H54 (cell line): ENCODE measurements at places on chromosomes 3 and 15.

- no peak for DNase-seq
Observed at GRCh38 chr3:30201715-30202114, 404.7 kb upstream of the TGFBR2 start.

DNA sequence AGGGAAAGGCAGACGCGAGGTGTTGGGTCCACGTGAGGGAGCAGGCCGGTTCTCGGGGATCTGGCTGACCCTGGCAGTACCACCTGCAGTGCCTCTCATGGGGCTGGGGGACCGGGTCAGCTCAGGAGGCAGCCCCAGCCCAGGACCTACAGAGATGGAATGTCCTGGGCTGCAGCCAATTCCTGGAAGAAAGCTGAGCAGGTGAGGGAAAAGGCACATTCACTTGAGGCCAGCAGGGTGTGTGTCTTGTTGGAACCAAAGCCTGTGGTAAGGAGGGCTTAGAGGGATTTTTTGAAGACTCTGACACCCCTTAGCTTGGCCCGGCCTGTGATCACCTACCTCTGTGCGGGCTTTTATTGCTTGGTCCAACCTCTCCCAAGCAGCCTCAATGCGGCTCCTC, 15.8 kb downstream of the PLA2G4B start:
- no peak for DNase-seq

GRCh38 chr3:195106418-195106906, 164.5 kb downstream of the XXYLT1 start:
- DNase-seq, result peak; percentile 80

- no peak for DNase-seq
Observed at GRCh38 chr15:81475926-81476325, 101.9 kb upstream of the TMC3 start.

DNA sequence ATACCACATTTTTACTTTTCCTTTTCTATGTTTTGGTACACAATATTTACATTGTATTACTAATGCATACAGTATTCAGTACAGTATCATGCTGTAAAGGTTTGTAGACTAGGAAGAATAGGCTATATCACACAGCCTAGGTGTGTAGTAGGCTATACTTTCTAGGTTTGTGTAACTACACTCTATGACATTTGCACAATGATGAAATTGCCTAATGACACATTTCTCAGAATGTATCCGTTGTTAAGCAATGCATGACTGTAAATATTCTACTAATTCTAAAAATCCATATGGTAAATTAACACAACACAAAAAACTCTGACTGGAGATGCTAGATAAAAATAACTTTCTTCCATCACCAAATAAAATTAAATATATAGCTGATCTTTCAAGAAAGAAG, 16.2 kb downstream of the NEDD4 start:
- DNase-seq, result no peak

- DNase-seq, result no peak
Observed at GRCh38 chr3:171374661-171375285, 85.4 kb downstream of the TNIK start.

- no peak for DNase-seq
Observed at GRCh38 chr3:95343767-95344166, 1280.9 kb downstream of the NSUN3 start.

DNA sequence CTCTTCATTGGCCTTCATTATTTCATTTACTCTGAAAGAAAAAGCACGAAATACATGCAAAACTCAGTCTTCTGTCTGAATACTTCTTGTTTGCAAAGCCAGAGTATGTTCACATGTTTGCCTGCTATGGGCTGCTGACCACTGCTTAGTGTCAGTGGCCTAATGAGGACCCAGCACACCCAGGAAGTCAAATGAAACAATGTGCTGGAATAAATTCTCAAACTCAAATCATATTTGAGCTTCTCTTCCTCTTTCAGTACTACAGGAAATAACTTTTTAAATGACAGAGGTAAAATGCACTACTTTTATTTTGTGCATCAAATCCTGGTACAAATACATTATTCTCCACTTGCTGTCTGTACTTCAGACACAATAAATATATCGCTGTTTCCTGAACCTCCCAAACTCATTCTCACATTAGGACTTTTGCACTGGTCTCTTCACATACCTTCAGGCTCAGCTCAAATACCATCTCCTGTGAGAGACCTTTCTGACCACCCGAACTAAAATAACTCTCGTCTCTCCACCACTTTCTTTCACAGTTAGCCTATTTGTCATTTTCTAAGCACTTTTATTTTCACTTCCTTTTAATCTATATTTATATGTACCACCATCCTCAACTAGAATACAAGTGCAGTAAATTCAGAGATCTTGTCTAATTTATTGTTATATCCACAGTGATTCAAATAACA, 176.8 kb downstream of the TUSC7 start:
- no peak for DNase-seq

DNA sequence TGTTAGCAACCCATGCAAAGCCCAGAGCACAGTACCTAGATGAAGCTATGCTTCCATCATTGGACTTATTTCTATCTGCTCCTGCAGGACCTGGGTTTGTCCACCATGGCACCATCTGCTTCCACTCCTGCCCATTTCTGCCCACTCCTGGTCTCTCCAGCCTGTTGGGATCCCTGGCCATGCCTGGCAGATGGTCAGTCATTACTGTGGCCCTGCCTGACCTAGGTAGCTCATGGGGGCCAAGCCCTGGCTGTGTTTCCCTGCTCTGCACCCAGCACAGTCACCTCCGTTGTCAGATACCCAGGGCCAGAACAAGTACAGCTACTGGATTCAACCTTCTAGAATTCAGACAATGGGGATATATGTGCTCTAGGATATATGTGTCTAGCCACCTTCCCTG, 185.8 kb upstream of the TLE3 start:
- no peak for DNase-seq

- no peak for DNase-seq
Observed at GRCh38 chr15:62071711-62072308, 5.0 kb downstream of the C2CD4A start.

GRCh38 chr3:47283591-47284364, 1.0 kb downstream of the KLHL18 start:
- DNase-seq, result no peak

- no peak for DNase-seq
Observed at GRCh38 chr3:173711619-173712018, 314.1 kb downstream of the NLGN1 start.

GRCh38 chr15:67575039-67575502, 32.6 kb downstream of the MAP2K5 start:
- DNase-seq, result no peak

- no peak for DNase-seq
Observed at GRCh38 chr15:27639595-27639994, 459.5 kb downstream of the OCA2 start.

DNA sequence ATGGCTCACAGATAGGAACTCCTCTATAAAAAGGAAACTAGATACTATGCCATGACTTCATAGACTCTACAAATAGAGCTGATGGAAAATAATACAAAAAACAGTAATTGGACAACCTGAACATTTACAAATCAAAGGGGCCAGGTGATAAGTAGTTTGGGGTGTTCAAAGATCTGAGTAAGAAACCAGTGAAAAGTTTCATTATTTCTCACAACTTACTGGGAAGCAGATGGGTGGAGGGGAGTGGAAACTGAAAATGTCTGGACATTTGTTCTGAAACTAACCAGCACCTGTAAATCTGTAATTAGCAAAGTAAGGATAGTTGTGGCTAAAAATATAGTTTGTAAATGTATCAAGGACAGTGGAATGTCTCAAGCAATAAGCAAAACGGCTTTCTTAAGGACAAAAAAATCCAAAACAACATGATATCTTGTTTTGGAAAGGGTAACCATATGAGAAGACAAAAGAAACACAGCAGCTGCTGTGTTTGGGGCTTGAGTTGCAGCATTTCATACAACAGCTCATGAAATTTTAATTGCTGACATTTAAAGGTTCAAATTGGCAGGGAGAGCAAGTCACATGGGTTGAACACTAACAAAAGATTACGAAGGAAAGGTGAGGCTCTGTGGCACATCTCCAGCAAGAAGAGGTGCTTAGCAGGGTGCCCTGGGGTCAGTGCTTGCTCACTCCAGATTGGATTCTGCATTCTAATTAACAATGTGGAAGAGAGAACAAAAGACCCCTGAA, 26.8 kb upstream of the THBS1 start:
- DNase-seq, result no peak
